ENCODE measurements at places on chromosomes 6 and 20. TPM values are rescaled to one million over a fixed set of nuclear protein-coding genes. Genes with fewer than 3 reads are reported as not detected.

The PLCB4 gene
- total RNA-seq, result not detected

The OPRL1 gene
- total RNA-seq, result 0.11 TPM

DNA sequence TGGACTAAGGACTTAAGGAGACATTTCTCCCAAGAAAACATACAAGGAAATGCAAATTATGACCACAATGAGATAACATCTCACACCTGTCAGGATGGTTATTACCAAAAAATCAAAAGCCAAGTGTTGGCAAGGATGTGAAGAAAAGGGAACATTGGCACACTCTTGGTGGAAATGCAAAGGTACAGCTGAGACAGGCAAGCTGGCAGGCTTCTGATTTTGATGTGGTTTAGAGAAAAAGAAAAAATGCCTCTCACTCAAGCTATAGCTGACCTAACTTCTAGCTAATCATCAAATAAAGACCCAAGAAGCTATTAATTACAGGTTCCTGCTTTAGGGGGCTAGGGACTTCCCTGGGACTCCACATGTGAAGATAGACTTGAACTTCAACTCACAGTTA, 139.8 kb downstream of the THEMIS start:
- DNase-seq, result no peak

- no peak for DNase-seq
Measured at GRCh38 chr6:47302043-47302442, 7.7 kb downstream of the TNFRSF21 start.

DNA sequence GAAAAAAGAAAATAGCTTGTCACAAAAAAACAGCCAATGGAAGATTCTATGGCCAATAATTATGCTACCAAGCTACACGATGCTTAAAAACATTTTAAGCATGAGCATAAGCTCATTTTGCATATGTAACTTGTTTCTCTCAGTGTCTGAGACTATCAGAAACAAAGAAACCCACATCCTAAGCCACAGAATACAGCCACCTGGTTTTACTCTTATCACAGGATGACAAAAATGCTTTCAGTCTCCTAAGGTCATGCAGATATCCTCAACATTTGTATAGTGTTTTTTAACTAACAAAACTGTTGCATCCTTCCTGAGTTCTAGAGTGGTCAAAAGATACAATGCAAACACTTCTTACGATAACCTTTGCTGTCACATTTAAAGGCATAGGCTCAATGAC, 172.1 kb upstream of the RUNX2 start:
- DNase-seq, result no peak

All from activated T-cell treated with anti-CD3 and anti-CD28 coated beads, Interleukin-2, amount 50 U/mL, for 4 hours (primary cell).